ENCODE measurements at places on chromosomes 7 and 10.

DNA sequence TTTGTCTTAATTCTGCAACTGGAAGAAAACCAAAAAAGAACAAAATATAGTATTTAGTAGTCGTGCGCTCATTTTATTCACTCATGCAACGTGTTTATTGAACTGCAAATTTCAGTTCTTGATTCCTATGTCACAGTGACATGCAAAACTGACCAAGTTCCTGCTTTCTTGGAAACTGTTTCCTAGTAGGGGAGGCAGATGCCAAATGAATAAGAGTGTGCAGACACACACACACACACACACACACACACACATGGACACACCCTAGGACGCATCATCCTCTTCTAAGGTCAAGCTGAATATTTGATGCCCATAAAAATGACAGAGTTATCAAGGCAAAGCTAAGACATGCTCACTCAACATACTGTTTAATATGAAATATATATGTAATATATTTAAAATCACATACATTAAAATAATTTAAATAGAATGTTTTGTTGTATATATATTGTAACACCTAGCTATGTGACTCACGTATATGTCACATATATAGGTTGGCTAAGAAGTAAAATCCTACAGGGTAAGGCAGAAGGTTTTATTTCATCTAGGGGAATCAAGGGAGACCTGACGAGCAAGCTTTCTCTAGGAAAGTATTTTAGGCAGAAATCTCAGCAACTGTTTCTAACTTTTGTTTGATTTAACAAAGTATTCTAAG, 79.6 kb downstream of the SVIL start:
- DNase-seq = no peak

GRCh38 chr7:26200038-26200443, 505 bp downstream of the HNRNPA2B1 start:
- DNase-seq = no peak

- DNase-seq = no peak
These were observed 66.0 kb upstream of the DOCK1 start for GRCh38 chr10:126839094-126839761.

- no peak for DNase-seq
These were observed 297.1 kb upstream of the NFE2L3 start for GRCh38 chr7:25854608-25855497.

DNA sequence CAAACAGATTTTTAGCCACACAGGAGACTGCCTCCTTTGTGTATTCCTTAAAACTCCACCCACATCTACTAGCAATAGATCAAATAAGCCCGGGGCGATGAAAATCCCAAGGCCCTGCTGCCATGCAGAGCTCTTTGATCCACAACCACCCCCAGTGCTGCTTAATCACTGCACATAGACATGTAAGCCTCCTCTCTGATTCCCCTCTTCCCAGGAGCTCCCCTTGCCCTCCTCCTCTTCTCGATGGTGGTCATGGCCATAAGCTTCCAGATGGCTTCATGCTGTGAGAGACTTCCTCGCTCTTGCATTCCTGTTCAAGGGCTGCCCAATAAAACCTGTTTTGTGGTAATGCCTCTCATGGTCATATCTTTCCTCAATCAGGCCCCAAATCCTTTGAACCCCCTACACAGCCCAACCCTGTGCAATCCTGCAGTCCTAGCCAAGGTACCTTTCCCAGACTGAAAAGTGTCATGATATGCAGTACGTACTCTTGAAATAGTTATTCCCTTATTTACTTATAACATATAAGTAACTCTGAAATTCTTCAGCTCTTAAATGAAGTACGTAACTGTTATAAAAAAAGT, 158.5 kb downstream of the CACNA2D1 start:
- no peak for DNase-seq

GRCh38 chr7:32905175-32905662, 13.7 kb upstream of the KBTBD2 start:
- no peak for DNase-seq

- no peak for DNase-seq
These were observed 23.9 kb downstream of the NT5C3A start for GRCh38 chr7:33038639-33039038.

DNA sequence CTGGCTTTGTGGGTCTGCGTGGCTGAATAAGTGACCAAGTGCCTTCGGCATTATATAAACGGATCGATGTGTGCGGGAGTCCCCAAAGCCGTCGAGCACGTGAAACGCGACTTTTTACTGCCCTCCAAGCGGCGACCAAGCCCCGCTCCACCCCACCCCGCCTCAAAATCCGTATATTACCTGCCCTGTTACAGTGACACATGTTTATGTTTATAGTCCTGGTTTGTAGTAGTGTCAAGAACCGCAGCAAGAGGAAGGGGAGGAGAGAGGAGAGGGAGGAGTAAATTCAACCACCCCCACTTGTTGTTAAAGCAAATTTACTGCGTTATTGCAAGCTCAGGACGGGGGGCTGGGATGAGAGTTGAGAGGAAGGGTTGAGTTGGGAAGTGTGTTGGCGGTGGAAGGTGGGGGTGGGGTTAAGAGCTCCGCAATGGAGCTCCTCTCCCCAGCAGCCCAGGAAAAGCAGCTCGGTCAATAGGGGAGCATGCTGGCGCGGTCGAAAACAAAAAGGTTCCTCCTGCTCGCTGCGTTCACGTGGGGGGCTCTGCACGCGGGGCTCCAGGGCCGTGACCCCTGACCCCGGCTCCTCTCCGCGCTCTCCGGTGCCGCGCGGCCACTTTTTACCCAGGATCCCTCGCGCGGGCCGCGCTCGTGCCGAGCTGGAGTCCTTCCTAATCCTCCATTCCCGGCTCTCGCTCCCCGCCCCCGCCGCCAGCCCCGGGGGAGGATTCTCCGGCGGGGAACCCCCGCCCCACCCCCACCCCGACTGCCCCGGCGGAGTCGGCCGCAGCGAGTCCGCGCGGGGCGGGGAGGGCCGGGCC, at the start of gene SKIDA1:
TSS of gene SKIDA1 (minus strand) at position 316 of the 821 bp plus-strand sequence. CDS start 7,860 bp downstream, outside the sequence.
- DNase-seq = peak; percentile 94

DNA sequence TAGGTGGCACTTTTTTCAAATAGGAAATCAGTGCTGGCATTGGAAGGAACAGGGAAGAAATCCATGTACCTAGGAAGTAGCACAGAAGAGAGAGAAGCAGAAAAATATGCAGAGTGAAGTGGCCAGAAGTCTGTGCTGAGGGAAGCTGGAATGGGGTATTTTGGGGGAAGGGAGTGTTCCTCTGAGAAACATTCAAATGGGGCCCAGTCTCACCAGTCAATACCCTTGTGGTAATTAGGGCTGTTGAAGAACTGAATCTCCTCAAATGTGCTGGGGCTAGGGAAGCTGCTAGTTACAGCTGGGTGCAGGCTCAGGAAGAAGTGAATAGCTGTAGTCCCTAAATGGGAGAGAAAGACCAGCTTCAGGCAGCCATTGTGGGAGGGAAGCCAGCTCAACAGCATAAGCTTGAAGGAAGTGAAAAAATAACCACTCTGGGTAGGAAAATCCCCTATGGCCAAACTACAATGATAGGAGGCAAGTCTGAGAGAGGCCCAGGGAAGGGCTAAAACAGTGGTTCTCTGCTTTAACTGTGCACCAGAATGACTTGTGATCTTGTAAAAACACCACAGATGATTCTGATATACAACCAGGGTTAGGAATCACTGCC, 7.6 kb downstream of the NDST2 start:
- DNase-seq = no peak

DNA sequence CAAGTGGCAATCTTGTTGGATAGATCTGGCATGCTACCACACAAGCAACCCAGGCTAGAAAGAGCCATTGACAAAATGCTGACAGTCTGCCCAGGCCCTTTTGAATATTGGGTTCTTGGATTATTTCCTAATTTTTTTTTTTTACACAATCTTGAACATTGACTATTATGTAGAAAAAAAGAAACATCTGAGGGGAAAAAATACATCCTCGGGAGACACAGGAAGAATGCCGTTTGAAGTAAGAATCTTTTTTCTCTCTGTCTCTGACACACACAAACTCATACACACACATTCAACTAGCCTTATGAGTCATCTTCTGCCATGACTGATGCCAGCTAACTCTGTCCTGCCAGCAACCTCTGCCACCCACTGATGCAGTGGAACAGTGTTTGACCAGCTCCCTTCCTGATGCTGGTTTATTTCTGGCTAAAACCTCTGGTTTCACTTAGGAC, 47.2 kb downstream of the SORBS1 start:
- DNase-seq = no peak

DNA sequence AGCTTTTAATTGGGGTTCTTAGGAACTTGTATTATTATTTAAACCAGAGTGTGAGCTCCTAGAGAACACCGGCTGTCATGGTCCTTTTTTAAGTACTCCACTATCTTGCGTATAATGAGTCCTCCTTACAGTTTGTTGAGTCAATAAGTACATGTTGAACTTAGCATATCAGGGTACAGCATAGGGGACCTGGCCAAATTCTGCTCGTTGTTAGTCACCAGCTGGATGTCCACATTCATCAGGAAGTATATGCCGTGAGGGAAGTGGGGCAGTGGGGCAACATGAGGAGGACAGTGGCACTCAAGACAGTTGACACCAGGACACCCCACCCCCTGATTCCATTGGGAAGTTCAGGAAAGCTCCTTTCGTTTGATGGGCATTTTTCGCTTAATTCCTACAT, 16.6 kb downstream of the RPP30 start:
- DNase-seq = no peak

DNA sequence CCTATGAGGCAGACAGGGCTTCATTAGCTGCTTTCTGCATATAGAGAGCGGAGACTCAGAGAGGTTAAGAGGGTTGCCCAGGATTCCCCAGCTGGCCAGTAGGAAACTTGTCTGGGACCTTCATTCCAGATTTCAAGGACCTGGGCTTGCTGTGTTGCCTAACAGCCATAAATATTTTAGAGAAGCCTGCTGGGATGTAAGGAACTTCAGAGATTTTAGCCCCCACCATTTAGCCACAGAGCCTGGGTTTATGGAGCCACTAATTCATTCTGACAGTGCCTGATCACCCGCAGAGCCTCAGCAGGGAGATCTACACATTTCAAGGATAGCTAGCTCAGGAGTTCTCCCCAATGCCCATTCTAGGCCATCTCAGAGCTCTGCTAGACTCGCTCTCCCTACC, 56.6 kb upstream of the TRUB1 start:
- no peak for DNase-seq

- no peak for DNase-seq
These were observed 93.6 kb upstream of the PRR15 start for GRCh38 chr7:29469976-29470557.

GRCh38 chr10:31723106-31723750, 205.4 kb downstream of the ARHGAP12 start:
- no peak for DNase-seq

- no peak for DNase-seq
These were observed 17.2 kb upstream of the NME8 start for GRCh38 chr7:37831244-37831643.

DNA sequence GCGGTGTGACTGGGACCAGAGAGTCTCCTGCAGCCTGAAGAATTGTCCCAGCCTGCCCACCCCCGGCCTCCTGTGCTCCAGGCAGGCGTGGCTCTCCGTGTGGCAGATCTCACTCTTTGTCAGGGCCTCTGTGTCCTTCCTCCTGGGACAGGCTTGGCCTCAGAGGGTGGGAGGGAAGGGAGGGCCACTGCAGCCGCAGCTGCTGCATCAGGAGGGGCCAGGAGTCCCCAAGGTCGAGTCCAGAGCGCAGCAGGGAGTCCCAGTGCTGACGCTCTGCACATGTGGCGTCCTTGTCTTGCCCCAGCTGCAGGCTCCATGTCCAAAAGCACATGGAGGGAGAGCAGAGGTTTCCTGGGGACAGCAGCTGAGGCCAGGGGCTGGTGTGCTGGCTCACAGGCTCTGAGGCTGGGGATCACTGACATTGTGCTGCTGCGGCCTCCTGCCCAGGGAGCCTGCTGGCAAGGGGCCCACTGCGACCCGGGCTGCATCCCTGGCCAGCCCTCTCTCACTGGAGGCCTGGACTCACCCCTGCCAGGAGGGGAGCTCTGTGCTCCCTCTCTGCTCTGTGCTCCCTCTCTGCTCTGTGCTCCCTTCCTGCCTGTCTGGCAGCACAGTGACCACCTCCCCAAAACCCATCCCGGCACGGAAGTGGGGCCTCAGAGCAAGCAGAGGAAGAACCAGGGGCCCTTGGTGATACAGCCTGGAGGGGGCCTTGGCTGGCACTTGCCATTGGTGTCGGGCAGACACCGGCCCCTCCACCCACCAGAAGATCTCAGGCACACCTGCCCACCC, 114.6 kb upstream of the RET start:
- DNase-seq = peak; percentile 85

DNA sequence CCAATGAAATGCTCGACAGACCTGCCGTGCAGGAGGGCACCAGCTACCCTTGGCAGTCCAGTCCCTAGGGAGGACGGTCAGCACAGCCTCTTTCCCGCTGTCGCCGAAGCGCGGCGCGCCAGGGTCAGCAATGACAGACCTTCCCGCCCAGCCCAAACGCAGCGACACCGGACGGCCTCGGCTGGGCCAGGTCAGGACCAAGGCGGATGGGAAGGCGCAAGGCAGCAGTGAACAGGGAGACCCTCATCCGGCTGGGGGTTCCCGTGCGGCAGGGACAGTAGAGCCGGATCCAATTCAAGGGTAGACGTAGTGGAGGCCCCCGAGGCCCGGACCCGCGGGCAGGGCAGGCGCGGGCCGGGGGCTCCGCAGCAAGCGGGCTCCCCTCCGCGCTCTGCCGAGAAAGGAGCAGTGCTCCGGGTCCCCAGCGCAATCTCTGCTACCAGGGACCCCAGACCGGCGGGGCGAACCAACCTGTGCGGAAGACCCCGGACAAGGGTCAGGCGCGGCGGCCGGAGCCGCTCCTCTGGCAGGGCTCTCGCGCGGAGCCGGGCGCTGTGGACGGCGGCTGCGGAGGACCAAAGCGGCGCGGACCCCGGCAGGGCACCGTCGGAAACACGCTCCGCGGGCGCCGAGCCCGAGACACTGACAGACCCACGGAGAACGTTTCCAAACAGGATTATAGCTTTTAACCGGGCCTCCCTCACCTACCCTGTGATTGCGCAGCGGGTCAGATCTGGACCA, at the start of gene SEC31B:
TSS of gene SEC31B (minus strand) at position 551 of the 741 bp plus-strand sequence. CDS start 2,909 bp downstream, outside the sequence.
- DNase-seq = no peak
